ENCODE measurements at places on chromosomes 2 and 18.

DNA sequence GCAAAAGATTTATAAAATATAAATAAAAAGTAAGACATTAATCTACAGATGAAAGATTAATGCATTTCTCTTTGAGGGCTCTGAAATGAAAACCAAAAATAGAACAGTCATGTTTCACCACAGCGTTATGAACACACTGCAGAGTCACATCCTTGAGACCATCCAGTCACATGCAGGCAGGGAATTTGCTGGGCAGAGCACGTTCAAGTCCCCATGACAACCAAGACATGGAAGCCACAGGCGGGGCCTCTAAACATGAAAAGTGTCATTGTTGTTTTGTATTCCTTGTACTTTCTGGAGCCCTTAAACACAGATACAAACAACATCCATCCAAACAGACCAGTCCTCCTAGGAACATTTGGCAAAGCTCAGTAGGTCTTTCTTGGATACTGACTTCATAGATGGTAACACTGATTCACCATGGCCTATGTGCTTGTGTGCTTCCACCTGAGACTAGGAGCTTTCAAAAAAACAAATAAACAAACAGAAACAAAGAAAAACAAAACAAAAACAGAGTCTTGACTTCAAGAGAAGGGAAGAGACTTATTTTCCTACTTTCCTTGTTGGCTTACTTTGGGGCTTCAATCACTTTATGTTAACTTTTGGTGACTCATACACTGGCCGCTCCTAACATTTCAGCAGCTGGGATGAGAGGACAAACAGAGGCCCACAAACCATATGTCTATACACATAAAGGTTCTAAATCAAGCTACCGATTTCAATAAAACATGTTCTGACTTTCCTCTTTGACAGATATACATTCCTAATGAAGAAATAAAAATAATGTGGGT lies 99.5 kb upstream of the CCDC85A start:
- no peak for DNase-seq

DNA sequence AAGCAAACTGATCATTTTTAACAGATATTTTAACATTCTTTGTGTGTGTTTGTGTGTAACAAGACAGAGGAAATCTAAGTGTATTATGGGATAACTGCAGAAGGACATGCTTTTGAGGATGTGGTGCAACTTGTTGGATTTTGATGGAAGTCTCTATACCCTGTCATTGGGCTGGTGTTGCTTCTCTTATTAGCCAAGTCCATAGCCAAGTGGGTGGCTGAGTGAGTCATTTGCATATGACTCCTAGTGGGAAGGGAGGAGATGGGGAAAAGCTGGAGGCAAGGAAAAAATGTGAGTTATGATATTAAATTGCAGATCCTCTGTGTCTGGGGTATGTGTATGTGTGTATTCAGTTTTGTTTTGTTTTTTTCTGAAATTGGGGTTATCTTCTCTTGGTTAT lies 879.9 kb downstream of the DCC start:
- DNase-seq = no peak

DNA sequence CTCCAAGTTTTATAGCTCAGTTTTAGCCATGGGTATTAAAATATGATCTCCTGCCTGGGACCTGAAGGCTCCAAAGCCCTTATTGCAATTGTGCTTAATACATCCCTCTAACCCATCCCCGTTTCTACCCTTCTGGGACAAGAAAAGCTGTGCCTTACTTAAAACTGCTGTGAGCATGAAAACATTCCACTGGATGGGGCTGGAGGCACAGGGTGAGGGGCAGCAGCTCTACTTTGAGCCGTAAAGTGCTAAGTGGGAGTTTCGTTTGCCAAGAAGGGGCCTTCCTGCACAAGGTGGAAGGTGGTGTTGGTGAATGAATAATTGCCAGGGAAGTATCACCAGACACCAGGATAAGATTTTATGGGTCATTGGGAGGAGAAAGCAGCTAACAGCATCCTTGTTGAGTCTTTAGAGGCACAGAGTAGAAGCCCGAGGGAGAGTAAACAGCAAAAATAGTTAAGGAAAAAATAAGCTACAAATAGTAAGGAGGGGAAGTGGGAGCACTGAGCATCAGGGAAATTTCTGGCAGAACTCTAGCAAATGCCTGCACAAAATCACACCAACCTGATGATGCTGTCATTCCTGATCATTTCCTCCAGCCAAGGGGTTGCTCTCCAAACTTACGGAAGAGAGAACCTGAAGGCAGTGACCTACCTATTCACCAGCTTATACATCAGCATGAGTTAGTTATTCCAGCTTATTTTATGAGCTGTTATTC lies 218.4 kb downstream of the MREG start:
- DNase-seq = no peak

DNA sequence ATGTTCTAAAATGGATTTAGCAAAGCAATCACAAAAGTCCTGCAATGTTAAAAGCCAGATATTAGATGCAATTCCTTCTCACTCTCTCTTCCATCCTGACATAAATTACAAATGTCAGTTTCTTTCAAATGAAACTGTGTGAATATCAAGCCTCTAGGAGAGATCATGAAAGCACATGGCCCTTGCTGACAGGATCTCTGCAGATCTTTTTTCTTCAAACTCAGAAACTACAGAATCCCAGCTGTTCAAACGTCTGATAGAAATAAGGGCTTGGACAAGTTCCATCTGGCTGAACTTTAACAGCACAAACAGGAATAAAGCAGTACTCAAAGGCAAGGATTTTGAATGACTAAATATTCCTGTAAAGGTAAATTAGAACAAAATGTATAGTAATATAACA lies 47.6 kb downstream of the PDE1A start:
- DNase-seq = no peak

- no peak for DNase-seq
These were observed 10.4 kb downstream of the PPM1G start for GRCh38 chr2:27398962-27399361.

GRCh38 chr2:180578441-180578840 lies 402.0 kb upstream of the UBE2E3 start:
- no peak for DNase-seq

DNA sequence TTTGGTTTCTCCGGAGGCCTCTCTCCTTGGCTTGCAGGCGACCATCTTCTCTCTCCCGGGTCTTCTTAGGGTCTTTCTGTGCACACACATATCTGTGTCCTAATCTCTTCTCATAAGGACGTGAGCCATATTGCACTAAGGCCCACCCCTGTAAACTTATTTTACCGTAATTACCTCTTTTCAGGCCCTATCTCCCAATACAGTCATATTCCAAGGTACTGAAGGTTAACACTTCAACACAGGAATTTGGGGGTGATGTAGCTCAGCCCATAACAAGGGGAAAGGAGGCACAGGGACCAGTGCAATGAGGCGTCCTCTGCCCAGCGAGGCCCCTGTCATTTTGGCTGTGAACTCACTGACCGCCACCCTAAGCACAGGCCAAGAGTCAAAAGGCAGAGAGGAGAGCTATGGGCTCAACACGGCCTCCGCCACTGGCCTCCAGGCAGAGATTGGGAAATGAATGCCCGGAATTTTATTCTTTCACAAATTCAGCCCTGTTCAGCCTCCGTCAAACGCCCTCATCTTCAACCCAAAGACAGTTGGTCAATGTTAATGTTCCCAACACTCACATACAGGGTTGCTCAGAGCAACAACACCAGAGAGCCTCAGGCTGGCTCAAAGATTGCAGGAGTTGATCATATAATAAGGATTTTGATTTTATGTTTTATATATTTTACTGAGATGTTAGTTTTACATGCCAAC lies 15.9 kb upstream of the NMUR1 start:
- DNase-seq = no peak

GRCh38 chr2:6993229-6993640 lies 76.0 kb downstream of the RNF144A start:
- no peak for DNase-seq

DNA sequence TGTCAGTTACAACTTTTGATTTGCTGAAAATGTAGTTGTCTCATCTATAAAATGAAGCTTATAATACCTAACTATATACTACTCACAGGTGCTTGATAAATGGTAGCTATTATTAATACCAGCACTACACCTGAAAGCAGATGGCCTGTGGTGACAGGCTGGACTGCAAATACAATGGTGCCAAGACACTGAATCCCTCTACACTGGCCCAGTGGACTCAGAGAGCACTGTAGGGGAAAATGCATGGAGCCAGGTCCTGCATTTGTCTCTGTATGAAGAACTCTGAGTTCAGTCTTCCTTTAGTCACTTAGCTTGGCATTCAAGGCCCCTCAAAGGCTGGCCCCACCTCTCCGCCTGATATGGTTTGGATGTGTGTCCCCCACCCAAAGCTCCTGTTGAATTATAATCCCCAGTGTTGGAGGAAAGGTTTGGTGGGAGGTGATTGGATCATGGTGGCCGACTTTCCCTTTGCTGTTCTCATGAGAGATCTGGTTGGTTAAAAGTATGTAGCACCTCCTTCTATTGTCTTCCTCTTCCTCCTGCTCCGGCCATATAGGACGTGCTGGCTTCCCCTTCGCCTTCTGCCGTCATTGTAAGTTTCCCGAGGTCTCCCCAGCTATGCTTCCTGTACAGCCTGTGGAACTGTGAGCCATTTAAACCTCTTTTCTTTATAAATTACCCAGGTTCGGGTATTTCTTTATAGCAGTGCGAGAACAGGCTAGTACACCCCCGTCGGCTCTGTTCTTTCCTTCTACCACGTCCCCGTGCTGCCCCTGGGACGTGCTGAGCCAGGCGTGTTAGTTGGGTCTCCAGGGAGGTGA lies 11.1 kb upstream of the NTSR2 start:
- DNase-seq = no peak

DNA sequence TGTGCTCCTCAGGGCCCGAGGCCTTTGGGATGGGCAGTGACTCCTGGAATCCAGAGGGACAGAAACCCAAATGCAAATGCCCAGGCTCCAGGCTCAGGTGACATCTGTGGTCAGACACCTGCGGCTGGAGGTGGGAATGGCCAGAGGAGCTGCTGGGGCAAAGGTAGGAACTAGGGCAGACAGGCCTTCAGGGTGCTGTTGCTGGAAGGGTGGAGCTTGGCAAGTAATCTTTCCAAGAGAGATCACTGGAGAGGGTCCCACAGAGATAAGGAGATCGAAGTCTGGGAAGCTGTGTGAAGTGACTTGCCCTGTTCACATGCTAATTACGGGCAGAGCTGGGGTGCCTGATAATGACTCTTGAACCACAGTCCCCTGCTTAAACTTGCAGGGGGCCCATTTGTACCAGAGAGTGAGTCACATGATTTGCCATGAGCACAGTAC lies 82.4 kb downstream of the ACAA2 start:
- DNase-seq = no peak

DNA sequence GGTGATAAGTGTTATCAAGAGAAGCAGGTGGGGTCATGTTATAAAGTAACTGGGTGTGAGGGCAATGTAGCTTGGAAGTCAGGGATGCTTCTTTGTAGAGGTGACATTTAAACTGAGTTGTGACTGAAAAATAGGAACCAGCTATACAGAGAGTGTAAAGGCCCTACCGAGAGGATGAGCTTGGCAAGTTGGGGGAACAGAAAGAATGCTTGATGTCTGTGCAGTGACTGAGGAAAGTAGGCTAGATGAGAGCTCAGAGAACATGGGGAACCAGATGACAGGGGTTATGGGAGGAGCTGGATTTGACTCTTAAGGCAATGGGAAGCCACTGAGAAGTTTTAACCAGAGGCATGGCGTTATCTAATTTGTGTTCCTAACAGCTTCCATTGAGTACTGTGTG lies 115.3 kb downstream of the DOCK10 start:
- DNase-seq = no peak

DNA sequence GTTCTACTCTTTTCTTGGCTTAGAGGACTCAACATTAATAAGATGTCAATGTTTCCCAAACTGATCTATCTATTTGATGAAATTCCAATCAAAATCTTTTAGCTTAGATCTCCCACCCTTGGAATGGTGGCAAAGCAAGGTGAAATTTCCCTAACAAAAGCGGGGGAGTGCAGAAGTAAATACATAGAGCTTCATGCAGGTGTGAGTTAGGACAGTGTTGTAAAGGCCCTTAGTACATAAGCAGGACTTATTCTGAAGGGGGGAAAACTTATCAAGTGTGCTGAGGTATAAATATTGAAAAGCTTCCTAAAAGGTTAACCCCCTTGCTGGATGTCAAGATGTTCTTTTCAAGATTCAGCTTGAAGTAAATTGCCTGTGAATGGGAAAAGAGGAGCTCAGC lies 608.6 kb upstream of the CELF4 start:
- DNase-seq = no peak

DNA sequence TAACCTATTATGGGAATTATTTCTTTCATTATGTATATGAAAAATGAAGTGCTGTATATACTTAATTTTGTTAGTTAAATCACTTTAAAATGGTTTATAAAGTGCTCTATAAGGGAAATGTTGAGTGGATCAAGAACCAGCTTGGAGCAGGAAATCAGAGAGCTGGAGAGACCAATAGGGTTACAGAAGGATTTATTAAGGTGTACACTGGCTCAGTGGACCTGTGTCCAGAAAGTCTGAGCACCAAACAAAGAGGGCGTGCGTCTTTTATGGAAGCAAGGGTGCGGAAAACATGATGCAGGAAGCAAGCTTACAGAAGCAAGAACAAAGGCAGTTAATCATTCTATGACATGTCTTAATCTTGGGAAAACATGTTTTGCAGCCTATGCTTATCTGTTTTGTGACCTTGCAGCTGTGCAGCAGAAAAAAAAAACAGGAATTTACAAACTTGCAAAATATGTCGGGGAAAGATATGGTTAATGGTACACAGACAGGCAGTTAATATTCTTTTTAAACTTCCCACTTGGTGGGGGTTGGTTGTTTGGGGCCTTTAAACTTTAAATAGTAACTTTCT lies 65.2 kb upstream of the SLC35G4 start:
- no peak for DNase-seq

DNA sequence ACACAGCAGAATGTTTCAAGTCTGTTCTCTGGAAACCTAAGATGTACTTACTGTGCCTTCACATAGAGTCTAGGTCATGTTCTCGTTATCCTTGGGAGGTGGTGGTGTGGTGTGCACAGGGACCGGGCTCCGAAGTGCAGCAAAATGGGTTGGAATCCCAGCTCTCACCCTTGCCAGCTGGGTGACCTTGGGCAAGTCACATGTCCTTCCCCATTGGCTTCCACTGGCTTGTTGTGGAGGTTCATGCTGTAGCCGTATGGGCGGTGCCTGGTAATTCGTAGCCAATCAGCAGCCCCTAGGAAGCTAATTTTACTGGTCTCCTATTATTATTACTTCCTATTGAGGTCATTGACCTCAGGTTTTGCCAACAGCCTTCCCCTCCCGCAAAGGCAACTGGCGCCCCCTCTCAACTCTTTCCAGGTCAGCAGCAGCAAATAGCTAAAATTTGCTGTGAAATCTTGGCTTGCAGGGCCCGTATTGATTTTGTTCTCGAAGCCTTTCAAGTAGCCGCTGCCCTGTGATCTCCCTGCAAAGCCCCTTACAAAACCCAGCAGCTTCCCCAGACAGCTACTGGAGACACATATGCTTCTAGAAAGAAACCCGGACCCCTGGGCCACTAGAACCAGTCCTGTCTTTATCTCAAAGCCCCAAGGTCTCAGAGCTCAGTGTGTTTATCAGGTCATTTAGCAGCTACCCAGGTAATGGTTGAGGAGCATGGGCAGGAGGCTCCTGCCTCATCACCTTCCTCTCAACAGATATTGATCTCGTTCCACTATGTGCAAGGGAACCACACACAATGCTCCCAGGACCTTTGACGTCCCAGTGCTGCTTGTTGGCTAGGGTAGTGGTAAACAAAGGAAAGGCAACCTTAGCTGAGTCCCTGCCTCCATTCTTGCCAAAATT lies 66.5 kb upstream of the SLC1A4 start:
- no peak for DNase-seq

- no peak for DNase-seq
These were observed 34.6 kb upstream of the DNER start for GRCh38 chr2:229748950-229749349.
